ENCODE measurements at places on chromosomes 7 and 10. TPM values are rescaled to one million over a fixed set of nuclear protein-coding genes. Genes with fewer than 3 reads are reported as not detected.

GRCh38 chr10:89852872-89853271 is 151.5 kb downstream of the KIF20B start:
- H3K27me3 ChIP-seq = no peaks in the 10 kb centered on the region
- H3K4me3 ChIP-seq = no peak overlapping the region
- no peak for DNase-seq
- no peaks in the 10 kb centered on the region for H3K4me1 ChIP-seq
- no peaks in the 10 kb centered on the region for H3K36me3 ChIP-seq
- H3K27ac ChIP-seq = no peak overlapping the region

GRCh38 chr7:155183655-155184054 is 113.5 kb downstream of the HTR5A start:
- no peaks in the 10 kb centered on the region for H3K27me3 ChIP-seq
- H3K4me1 ChIP-seq = no peaks in the 10 kb centered on the region
- H3K4me3 ChIP-seq = no peak overlapping the region
- H3K36me3 ChIP-seq = no peaks in the 10 kb centered on the region
- H3K27ac ChIP-seq = no peak overlapping the region

GRCh38 chr7:83032195-83032594 is 130.5 kb downstream of the PCLO start:
- no peaks in the 10 kb centered on the region for H3K4me1 ChIP-seq
- no peak overlapping the region for H3K27ac ChIP-seq
- H3K4me3 ChIP-seq = no peak overlapping the region
- no peaks in the 10 kb centered on the region for H3K27me3 ChIP-seq
- DNase-seq = no peak
- H3K36me3 ChIP-seq = no peaks in the 10 kb centered on the region

Gene PAPOLB
- total RNA-seq = 0.07 TPM

Gene SPRN
- total RNA-seq = not detected

Gene AOAH
- 4.7 TPM for total RNA-seq

- H3K4me1 ChIP-seq = no peaks in the 10 kb centered on the region
- no peaks in the 10 kb centered on the region for H3K36me3 ChIP-seq
- no peak overlapping the region for H3K4me3 ChIP-seq
- H3K27me3 ChIP-seq = no peaks in the 10 kb centered on the region
- DNase-seq = no peak
These were observed 98.7 kb downstream of the HTR5A start for GRCh38 chr7:155168597-155169480.

DNA sequence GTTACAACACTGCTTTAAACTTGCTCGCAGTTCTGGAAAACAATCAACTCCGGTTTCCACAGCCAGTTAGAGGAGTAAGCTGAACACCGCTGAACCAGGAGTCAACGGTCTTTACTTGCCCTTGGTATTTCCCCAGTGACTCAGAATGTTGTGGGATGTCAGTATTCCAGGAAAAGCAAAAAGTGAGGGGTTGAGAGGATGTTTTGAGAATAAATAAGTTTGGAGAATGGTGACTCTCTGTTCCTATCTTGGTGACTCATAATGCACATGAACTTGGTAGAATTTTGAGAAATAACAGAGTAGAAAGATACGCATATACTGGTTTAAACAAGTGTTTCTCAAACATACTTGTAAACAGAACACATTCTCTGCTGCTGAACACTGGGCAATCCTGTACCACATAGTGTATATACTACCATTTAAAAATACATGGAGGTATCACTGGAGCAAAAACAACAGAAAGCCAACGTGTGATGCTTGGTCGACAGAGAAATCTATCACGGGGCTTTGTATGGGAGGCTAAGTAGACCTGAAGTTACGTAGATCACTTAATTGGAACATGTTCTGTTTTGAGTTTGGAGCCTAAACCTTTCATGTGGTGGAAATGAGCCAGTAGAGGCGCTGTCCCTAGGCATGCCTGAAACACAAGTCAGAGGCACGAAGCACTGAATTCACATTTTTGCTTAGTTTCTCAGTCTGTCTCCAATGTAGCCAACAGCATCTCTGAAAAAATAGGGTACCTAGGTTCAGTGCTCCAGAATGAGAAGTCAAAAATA is 534.3 kb downstream of the PARD3 start:
- H3K4me3 ChIP-seq = no peak overlapping the region
- no peaks in the 10 kb centered on the region for H3K27me3 ChIP-seq
- no peaks in the 10 kb centered on the region for H3K36me3 ChIP-seq
- no peak for DNase-seq
- no peak overlapping the region for H3K27ac ChIP-seq

Gene KIAA1549
- total RNA-seq = 0.36 TPM

- H3K27me3 ChIP-seq = no peaks in the 10 kb centered on the region
- peaks cover 13% of the 10 kb centered on the region for H3K36me3 ChIP-seq
- no peaks in the 10 kb centered on the region for H3K4me1 ChIP-seq
- DNase-seq = no peak
- H3K27ac ChIP-seq = no peak overlapping the region
- H3K4me3 ChIP-seq = no peak overlapping the region
These were observed 6.6 kb downstream of the VPS50 start for GRCh38 chr7:93238748-93239147.

Measured in B cell (primary cell).